CD4-positive, alpha-beta memory T cell (primary cell): ENCODE measurements at places on chromosomes 6 and 20.

DNA sequence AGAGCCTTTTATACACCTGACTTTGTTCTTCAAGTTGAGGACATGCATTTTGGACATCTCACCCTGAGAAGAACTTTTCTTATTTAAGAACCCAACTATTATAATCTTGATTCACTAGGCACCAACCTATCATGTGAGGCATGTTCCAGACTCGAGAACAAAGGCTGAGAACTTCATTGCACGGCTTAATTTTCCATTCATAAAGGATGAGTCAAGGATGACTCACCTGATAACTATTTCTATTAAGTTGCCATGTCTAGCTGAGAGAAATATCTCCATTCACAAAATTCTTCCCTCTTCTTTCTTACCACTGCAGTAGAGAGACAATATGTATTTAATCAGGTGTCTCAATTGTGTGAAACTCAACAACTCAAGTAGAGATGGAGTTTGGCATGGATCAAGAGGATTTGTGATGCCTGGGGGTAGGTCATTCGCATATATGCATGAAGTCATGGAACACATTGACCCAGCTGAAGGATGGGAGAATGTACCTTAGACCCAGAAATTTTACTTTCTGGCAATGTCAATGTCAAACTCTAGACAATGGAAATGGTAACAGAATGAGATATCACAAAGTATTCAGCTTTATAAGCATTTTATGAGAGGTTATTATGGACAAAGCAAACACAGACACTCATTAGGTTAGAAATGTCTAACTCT is 208.7 kb upstream of the PRND start:
- no peak for DNase-seq

GRCh38 chr6:163253556-163254213 is 160.8 kb upstream of the QKI start:
- DNase-seq, result no peak

GRCh38 chr6:2110504-2110903 is 134.9 kb downstream of the GMDS start:
- DNase-seq, result no peak

DNA sequence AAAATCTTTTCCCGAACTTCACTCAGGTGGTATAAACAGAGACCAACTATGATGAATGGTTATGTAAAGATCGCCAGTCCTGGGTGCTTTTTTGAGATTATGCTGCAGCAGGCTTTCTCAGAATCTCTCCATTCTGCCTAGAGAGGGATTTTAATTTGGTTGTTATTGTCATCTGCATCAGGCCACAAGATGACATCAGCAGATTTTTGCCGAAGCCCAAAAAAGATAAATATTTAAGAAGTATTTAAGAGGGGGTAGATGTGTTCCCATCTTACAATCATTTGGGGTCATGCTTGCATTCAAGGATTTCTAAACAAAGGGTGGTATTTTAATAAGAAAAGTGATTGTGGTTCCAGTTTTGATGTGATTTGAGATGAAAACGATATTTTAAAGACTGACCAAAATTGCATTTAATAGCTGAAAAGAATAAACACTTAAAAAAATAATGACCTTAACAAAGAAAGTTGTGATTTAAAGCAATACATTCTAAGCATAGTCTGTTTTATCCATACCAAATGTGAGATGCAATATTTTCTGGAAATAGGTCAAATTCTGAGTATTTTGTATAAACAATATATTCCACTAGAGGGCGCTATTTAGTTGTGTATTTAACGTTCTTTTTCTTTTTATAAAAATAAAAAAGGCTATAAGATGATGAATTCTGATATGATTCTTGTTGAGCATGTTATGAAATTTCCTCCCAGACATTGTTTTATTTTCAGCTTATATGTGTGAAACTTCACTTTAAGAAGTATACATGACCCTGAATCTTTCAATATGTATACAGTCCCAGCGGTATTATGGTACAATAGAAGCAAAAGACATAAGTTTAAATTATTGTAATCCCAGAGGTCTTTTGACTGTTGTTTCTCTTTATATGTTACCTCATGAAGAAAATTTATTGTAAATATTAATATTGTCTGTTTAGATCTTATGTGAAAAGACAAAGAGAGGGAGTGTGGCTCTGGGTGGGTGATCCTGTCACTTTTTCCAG is 51.0 kb upstream of the ZFP64 start:
- peak; percentile 39 for DNase-seq

- DNase-seq, result no peak
These were observed 424.5 kb downstream of the GRIK2 start for GRCh38 chr6:101818051-101818450.

DNA sequence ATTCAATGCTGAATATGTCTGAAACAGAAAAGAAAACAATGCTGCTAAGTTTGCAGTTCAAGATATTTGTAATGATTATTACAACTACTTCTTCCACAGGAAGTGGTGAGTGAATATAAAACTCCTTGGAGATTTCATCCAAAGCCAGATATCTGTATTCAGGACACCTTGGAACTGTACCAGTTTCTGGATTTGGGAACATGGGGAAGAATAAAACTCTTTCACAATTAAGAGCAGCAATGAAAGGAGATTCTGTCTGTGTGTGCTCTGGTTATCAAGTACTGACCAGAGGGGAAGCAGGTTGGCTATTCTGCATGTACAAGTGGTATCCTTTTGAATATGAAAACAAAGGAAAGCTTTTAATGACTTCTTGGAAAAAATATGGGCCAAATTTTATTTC is 21.1 kb downstream of the ELOVL2 start:
- DNase-seq, result no peak

DNA sequence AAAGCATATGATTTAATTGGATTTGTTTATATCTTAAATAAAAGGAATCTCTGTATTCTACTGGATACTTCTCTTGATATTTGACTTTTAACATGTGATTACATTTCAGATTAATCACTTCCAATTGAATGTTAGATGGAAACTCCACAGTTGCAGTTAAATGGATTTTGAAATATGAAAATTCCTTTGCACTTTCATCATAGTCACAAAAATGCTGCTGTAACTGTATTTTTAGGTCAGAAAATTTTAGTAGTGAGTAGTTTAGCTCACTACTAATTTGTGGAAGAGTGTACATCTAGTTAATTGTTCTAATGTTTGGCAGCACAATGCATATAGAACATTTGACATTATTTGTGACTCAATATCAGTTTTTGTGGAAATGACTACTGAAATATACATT is 26.8 kb downstream of the PTCHD4 start:
- DNase-seq, result no peak

DNA sequence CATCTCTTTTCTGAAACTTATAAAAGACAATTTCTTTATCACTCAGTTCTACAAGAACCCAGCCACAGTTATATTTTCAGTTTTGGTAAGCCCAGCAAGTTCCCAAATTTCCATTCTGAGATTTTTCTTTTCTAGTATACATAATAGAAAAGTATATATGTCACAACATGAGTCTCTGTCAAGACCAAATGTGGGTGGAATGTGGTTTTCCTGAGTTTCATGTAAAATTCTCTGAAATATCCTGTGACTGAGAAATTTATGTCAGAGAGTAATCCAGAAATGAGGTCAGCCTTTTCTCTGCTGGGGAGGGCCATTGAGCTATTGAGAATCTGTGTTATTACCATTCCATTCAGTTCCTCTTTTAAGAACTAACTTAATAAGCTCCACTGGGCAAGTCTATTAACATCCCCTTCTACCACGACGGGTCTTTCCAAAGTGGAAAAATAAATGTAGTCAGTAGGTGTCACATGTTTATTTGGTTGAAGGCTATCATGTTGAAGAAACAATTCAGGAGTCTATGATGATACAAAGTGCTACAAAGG is 100.7 kb upstream of the HMGN3 start:
- no peak for DNase-seq

- DNase-seq, result peak; percentile 39
These were observed 8.5 kb downstream of the TMEM242 start for GRCh38 chr6:157314705-157315321.

DNA sequence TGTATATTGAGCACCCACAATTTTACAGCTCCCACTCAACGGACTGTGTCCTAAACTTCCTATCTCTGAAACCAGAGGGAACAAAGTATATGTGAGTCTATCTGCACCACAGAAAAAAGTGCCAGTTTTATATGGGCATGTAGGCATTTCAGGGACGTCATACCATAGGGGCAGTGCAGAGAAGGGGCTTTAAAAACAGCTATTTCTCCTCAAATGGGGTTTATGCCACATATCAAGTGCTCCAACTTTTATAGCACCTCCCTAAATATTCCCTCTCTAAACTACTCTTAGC is 28.9 kb upstream of the ASF1A start:
- no peak for DNase-seq

DNA sequence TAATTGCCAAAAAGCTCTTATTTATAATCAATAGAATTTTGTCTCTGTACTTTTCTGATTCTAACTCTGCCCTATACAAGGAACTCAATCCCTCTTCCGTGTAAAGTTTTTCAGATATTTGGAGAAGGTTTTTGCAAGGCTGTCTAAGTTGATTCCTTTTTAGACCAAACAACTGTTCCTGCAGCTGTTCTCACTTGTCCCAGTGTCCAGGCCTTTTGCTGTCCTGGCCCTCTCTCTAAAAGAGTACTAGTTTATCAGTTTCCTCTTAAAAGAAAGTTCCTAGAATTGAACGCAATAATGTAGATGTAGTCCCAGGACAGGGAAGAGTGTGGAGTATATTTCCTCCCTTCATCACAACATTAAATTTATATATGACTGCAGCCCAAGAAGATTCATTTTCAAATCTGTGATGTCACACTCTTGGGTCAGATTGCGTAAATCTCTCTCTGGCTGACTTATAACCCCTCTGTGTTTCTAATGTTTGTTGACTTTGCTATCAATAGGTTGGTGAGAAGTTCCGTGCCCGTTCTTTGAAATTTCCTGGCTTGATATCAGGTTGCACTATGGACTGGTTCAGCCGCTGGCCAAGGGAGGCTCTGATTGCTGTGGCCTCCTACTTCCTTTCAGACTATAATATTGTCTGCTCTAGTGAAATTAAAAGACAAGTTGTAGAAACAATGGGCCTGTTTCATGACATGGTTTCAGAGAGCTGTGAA is 139.4 kb upstream of the GLP1R start:
- DNase-seq, result no peak

GRCh38 chr6:168886964-168887363 is 366.7 kb downstream of the THBS2 start:
- no peak for DNase-seq

DNA sequence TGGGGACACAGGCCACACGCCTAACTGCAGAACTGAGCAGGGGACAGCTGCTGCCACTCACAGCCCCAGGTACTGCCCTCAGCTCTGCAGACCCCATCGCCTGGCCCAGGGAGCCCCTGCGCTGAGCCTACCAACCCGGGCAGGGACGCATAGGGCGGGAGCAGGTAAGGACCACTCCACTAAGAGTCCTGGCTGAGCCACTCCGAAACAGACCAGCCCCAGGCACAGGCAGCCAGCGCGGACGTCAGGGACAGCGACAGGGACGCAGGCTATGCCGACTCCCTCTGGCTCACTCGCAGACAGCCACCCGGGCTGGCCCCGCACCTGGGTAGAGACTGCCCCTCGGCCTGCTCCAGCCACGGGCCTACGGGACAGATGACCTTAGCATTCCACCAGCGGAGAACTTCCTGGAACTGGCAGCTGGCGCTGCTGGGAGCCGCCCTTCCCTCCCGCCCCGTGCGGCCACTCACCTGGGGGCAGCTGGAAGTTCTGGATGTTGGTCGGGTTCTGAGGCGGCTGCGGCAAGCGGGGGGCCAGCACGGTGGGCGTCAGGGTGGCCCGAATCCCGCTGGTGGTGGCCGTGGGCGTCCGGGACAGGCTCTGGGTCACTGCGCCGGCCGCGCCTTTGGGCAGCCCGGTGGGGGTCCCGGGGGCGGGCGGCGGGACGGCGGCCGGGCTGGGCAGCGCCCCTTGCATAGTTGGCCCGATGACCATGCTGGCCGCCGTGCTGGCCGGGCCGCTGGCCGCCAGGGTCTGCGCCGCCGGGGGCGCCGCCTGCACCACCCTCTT is 1.5 kb downstream of the TAF4 start:
- DNase-seq, result no peak

- no peak for DNase-seq
These were observed 46.4 kb downstream of the UTRN start for GRCh38 chr6:144331491-144331969.

DNA sequence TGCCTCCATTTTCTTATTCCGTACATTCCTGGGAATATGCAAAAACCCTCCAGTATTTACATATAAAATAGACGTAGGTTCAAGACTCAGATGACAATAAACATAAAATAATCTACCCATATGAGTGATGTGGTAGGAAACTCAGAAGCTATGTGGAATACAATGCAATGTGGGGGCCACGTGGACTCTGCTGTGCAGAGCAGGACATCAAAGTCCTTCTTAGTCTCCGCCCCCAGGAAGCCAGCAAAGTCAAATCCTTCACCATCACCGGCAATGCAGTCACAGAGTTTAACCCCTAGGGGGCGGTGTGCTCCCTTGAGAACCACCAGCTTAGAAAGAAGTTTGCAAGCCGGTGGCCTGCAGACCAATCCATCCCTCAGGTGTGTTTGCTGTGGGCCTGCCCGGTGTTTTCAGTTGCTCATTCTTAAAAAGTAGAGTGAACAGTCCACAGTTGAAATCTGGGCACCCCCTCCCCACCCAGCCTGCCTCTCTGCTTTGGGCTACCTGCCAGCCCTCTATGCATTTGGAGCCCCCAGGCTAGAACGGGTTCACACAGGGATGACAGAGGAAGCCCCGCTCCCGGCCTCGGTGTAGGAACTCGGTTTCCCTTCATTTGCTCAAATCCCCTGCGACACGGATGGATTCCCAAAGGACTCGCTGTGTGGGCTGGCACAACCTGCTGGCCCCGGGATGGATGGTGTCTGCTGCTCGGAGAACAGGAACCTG is 59.9 kb downstream of the SULF2 start:
- peak; percentile 87 for DNase-seq

GRCh38 chr6:105357165-105357564 is 45.7 kb downstream of the PREP start:
- DNase-seq, result no peak

- DNase-seq, result no peak
These were observed 172.2 kb downstream of the AIG1 start for GRCh38 chr6:143232849-143233248.
